ENCODE measurements at places on chromosomes 3 and 15.

DNA sequence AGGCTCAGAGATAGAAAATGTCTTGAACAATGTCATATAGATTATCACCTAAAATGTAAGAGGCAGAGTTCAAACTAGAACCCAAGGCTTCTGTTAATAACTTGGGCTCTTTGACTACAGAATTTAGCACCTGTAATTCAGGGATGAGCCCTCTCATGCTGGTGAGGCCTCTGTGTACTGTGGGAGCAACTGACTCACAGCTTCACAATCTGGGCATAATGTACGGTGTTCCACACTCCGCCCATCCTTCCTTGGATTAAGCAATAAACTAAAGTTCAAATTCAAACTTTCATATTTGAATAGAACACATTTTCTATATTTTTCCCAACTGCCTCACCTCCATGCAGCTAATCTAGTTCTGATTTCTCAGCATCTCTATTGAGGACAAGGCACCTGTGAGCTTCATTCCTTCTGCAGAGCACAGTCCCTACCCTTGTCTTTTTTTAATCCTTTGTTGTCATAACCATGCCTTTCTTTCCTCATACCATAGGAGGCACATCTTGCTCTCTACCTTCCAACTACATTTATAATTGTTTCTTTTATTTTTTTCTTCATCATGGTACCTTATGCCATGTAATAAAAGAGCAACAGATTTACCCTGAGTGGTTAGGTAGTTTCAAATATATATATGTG, 392.1 kb downstream of the NLGN1 start:
- no peak for DNase-seq

GRCh38 chr3:78455166-78455565, 1312.6 kb downstream of the ROBO1 start:
- DNase-seq = no peak

GRCh38 chr3:104360038-104360437, 1006.7 kb upstream of the ALCAM start:
- DNase-seq = no peak

DNA sequence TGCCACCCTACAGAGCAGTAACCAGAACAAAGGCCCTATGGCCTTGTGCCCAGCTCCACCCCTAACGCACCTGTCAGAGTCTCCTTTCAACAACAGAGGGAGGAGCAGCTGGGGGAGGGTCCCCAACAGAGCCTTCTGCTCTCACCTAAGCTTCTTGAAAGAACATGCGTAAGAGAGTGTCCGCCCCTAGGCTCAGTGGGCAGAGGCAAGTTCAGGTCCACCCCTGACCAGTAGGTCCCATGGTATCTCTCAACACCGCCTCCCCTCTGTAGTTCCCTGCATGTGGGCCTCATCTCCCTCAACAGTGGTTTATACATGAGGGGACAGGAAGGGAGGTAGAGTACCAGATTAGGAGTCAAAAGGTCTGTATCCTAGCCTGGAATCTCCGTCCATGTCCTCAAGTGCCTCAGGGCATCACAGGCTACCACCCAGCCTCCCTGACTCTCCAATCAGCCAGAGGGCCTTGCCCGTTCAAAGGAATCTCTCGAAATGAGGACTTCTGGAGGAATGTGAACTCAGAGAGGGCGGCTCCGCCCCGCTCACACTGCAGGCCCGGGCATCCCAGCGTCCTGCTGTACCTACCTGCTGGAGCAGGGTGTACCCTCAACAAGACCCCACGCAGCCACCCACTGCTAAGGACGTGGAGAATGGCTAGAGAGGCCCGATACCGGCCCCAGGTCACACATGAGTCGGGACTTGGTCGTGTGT, 680 bp downstream of the POC1A start:
- DNase-seq = no peak

DNA sequence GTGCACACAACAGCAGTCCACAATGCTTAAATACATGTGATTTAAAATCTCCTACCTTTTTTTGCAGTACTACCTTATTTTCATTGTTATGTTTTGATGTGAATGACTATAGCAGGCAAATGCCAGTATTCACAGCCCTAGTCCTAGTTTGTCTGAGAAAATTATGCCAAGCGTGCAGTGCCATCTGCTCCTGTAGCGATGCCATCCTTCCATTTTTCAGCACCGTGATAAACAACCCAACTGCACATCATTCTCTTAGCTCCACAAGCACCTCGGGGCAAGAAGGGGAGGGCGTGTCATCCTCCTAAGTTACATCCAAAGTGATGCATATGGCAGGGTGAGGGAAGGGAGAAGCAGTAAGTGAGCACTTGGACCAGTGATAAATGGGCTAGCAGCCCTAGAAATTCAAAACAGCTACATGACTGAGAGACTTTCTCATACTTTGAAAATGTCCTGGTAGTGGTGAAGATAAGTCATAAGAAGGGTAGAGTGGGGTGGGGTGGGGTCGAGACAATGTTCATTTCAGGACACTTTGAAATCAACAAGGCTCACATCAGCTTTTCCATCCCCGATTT, 198.8 kb downstream of the LSAMP start:
- no peak for DNase-seq

DNA sequence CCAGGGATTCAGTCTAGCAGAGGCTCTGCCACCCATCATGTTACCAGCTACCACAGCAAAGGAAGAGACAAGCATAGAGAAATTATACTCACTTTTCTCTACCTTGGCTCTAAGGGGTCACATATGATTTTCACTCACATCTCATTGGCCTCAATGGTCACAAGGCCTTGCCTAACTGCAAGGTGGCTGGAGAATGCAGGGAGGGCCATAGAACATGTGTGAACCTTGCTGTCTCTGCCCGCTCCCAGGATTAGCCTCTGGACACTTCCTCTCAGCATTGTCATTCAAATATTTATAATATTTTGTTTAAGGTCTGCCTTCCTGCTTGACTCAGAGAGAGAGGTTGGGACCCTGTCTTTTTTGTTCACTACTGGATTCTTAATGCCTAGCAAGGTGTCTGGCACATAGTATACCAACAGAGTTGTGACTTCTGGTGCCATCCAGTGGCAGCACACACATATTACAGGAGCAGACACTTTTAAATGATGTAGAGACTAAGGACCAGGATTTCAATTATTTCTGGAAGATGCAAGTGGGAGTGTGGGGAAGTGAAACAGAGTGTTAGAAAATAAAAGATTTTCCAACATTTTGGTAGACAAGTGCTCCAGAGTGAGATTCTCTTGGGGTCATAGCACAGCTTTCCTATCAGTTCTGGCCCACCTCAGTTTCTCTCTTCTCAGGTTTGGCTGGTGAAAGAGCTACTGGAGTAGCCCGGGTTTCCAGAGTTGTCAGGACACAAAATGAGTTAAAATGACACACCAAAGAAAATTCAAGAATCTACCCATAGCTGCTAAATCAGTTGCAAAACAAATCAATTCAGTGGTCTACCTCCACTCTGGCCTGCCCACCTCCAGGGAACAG, 119.0 kb upstream of the RASGRP1 start:
- peak; percentile 46 for DNase-seq

DNA sequence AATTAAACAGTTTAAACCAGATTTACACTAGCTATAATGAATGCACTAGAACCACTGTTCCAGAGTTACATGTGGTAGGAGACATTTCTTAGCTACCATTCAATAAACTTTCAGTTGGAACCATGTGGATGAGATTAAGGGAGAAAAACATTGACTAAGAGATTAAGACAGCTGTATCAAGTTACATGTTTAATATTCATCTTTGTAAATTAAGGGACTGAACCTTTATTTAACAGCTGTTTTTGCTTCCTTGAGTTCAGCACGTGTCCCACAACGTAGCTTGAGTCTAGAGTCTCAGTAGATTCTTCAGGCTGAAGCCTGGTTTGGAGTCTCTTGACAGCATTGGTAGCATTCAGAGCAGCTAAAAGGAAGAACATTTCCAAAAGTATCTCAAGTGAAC, 27.2 kb upstream of the CFAP44 start:
- no peak for DNase-seq

DNA sequence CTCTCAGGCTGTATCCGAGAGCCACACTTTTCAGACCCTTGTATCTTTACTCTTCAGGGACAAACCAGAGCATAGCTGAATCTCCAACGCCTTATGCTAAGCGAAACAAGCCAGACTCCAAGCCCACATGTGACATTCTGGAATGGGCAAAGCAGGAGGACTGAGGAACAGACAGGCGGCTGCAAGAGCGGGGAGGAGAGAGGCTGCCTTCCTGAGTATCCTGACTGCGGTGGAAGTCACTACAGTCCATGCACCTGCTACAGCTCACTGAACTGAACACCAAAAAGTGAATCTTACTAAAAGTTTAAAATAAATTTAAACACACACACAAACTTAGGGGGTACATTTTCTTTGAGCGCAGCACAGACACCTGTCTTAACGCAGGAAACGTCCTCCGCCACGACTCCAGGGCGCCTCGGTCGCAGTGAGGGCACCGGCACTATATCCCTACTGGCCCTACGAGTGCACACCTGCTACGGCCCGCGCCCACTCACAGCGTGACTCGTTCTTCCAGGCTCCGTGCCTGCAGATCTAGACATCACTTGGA, 1.4 kb downstream of the CYFIP1 start:
- no peak for DNase-seq

DNA sequence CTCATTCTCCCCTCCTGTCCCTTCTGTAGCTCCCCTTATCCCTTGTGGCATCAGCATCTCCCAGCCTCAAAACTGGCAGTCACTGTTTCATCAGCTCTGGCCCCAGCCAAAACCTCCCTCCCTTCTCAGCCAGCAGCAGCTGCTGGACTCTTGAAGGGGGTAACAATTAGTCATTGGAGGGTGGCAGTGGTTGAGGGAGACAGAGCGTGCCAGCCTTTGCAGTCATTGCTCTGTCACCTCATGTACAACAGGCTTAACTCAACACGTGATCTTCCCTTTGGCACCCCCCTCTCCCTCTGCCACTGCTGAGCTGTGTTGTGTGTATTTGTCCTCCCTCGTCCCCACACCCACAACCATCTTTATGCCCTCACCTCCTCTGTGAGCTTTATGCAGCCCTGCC, 28.2 kb downstream of the RBP2 start:
- DNase-seq = no peak

DNA sequence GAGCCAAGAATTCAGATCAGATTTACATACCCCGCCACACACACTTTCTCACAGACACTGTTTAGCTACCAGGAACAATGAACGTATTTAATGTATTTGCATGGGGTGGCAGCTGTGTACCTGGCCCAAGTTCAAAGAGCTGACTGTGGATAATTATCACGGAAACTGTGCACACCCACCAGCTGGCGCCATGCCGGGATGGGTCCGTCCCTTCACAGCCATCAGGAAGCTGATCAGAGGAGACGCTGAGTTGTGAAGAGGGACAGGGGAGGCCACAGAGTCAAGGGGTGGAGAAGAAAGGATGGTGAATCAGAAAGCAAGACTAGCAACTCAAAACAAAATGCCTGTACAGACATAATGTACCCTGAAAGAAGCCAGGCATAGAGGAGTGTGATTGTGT, 13.1 kb upstream of the PLA2G4D start:
- DNase-seq = no peak

DNA sequence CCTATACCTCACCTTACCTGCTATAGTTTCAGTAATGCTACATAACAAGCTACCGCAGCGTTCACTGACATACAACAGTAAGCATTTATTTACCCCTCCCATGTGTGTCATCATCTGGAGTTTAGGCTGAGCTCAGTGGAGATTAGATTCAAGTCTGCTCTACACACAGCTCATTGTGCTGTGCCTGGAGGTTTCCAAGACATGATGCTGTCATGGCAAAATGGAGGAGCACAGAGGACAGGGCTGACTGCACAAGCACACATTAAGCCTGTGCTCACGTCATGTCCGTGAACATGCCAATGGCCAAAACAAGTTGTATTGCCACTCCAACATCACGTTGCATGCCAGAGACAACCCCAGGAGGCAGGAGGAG, 333.8 kb upstream of the TRIM42 start:
- DNase-seq = no peak

GRCh38 chr3:156619376-156619775, 55.0 kb upstream of the TIPARP start:
- no peak for DNase-seq

DNA sequence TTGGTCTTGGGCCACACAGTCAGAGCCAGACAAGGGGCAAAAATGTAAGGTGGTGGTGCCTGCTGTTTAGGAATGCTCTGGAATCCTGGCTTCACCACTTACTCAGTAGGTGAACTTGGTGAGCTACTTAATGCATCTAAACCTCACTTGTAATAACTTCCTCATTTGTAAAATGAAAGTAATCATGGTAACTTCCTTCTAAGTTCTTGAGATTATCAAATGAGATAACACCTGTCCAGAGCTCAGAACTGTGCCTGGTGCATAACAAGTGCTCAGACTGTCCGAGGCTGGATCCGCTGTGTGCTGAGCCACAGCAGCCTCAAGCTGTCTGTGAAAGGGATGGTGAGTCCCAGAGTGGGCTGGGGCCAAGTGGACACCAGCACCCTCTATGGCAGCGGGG, 62.8 kb upstream of the KY start:
- DNase-seq = no peak

GRCh38 chr3:9949115-9949514, 3.1 kb downstream of the PRRT3 start:
- DNase-seq = no peak

DNA sequence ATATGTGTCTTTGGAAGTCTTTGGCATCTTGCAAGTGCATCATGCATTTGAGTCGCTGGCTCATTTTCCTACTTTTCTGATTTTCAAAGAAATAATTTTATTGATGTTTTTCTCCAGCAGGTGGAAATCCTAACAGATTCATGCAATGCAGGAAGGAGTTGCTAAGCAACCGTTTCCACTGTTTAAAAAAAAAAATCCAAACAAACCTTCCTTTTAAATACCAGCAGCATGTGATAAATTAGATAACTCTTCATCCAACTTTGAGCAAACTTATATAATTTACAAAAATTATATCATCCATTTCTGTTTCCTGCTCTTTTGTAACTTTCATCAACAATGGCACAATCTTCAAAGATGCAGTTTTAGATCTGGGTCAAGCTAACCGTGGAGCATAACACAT, 364.1 kb downstream of the MFSD1 start:
- DNase-seq = no peak

GRCh38 chr3:134772591-134772990, 22.5 kb upstream of the EPHB1 start:
- no peak for DNase-seq

- no peak for DNase-seq
These were observed 116.4 kb downstream of the SENP2 start for GRCh38 chr3:185702262-185703225.

- no peak for DNase-seq
These were observed 245.7 kb downstream of the FAM43A start for GRCh38 chr3:194931347-194931746.

GRCh38 chr3:138434276-138434874, at the start of gene ESYT3:
Gene ESYT3, plus strand, starts transcription at chr3:138434616. Its CDS starts 183 bp downstream, at chr3:138434799.
- DNase-seq = no peak

DNA sequence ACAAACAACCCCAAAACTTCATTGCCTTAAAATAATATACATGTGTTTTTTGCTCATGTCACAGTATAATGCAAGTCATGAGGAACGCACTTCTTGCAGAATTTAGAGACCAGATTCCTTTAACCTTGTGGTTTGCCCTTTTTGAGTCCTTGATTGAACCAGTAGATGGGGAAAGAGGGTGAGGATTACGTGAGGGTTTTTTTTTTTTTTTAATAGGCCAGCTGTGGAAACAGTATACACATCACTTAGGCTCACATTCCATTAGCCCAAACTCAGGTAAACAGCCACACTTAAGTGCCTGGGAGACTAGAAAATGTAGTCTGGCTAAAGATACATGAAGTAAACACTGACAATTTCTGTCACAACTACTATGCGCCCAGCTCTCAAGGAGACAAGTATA, 114.9 kb upstream of the MLF1 start:
- DNase-seq = no peak

GRCh38 chr3:4766263-4766662, 213.0 kb upstream of the BHLHE40 start:
- no peak for DNase-seq

GRCh38 chr3:172087602-172088580, 48.5 kb downstream of the FNDC3B start:
- no peak for DNase-seq

GRCh38 chr3:7282988-7283387, 422.1 kb downstream of the GRM7 start:
- no peak for DNase-seq
